ENCODE measurements at places on chromosomes 11 and 22. TPM values are rescaled to one million over a fixed set of nuclear protein-coding genes. Genes with fewer than 3 reads are reported as not detected.

Gene HORMAD2
- total RNA-seq, result not detected

Gene GSTT2
- total RNA-seq, result 2.0 TPM

Gene CHADL
- 5.0 TPM for total RNA-seq

Gene CSNK2A3
- total RNA-seq, result 2.6 TPM

Gene OR2AT4
- total RNA-seq, result not detected

Gene TRIM29
- total RNA-seq, result 0.17 TPM

Gene KDM4D
- 0.66 TPM for total RNA-seq

Data from smooth muscle cell of trachea (primary cell).